ENCODE measurements at places on chromosomes 1 and 21. TPM values are rescaled to one million over a fixed set of nuclear protein-coding genes. Genes with fewer than 3 reads are reported as not detected.

- DNase-seq: no peak
These were observed 22.3 kb downstream of the MECR start for GRCh38 chr1:29208442-29208841.

DNA sequence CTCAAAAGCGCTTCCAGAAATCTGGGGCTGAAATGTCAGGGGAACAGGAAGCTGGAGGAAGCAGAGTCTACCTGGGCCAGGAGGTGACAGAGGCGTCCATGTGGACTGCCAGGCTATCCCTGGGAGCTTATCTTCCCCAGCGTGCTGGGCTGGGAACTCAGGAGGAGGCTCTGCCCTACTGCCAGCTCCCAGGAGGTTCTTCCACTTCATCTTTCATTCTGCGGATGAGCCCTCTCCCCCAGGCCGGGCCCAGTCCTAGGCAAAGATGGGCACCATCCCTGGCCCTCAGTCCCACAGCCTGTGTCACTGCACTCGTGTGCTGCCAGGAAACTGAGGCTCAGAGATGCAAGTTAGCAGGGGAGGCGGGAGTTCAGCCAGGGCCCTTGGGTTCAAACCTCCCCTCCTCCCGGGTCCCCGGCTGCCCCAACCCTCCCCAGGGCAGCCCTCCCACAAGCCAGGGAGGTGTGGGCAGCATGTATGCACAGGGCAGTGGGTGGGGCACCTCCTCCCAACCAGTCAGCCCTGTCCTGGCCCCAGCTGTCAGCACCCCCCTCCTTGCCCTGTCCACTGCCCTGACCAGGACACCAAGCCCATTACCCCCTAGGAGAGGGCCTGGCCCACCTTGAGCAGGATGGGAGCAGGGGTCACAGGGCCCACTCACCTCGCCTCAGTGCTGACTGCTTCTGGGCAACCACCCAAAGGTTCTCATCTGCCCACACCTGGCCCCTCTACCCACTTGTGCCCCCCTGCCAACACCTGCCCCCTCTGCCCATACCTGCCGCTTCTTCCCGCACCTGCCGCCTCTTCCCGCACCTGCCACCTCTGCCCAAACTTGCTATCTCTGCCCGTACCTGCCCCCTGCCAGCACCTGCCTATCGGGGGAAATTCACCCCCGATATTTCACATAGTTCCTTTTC, 226.0 kb downstream of the NPHP4 start:
- DNase-seq: no peak

SFN gene
- 1.7 TPM for total RNA-seq

FCMR gene
- total RNA-seq: 1.8 TPM

Data from pancreas (tissue), 10 donors.